ENCODE measurements at places on chromosomes 1 and 21.
A peak's percentile ranks its signal among the peaks of the same experiment; 100 is the strongest.

- no peak for DNase-seq
These were observed 461.8 kb upstream of the CXADR start for GRCh38 chr21:17051054-17051453.

DNA sequence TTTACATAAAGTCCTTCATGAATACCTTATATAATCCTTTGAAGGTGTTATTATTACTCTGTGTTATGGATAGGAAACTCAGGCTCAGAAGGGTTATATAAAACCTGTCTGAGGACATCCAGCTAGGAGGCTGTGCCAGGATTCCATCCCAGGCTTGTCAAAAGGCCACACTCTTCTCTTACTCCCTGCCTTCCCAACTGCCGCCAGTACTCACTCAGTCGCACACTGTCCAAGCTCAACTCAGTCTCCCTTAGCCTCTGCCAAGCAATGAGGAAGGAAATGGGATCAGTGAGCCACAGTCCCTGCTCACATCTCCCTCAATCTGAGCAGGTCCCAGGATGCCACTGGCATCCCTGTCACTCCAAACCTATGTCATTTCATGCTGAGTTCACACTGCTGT lies 94.4 kb downstream of the NAV1 start:
- DNase-seq, result no peak

GRCh38 chr21:45439161-45439872 lies 34.4 kb downstream of the COL18A1 start:
- DNase-seq, result peak; percentile 83

DNA sequence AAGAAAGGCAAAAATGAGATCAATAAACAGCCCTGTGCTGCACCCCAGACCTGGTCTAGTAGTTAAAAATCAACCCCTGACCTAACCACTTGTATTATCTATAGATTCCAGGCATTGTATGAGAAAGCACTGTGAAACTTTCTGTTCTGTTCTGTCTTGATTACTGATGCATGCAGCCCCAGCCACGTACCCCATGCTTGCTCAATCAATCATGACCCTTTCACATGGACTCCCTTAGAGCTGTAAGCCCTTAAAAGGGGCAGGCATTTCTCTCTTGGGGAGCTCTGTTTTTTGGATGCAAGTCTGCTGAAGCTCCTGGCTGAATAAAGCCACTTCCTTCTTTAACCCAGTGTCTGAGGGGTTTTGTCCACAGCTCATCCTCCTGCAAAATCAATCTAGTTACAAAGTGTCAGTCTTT lies 24.2 kb upstream of the CD34 start:
- no peak for DNase-seq

DNA sequence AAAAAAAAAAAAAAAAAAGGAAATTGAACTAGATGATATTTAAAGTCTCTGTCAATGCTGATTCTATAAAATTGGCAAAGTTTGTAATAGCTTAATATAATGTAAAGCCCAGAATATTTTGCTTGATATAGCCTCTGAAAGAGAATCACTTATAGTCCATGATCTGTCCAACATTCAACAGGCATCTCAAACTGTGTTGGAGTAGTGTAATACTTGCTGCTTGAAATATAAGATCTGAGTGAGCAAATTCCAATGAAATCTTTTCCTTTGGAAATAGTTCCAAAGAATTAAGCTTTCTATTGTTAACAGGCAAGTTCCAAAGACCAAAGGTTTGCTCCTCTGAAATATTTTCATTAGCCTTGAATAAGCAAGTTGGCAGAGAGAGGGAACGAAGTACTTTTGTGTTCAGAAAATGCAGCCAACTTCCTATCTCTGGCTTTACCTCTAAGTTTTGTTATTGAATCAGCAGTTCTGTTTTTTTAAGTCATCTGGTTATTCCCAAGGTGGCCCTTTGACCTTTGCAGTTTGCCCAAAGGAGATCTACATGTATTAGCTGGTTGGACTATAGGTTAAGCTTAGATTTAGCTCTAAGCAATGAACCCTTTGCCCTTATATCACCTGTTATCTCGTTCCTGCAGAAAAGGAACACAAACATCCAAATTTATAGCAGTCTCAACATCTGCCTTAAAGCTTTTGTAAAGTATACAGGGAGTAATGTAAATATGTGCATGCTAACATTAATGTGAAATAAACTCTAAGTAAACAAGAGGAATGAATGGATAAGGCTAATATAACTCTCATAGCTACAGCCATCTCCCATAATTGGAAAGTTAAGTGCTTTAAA lies 24.4 kb upstream of the CEP350 start:
- DNase-seq, result no peak

GRCh38 chr1:189431447-189431846 lies 1046.2 kb downstream of the BRINP3 start:
- DNase-seq, result no peak

DNA sequence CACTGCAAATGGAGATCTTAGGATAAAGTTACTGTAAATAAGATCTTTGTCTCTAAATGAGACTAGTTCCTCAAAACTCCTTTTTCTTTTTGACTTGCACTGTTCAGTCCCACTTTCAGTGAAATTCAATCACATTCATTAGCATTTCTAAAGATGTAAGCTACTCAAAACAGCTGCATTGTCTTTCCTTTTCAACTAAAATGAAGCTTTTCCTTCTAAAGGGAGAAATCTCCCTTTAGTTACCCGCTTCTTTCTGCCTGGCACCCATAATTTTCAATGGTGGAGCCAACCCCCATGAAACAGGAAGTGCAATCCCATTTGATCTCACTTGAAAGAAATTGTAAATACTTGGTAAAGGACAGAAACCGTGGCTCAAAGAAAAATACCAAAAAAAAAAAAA lies 387.4 kb upstream of the PKN2 start:
- DNase-seq, result no peak

DNA sequence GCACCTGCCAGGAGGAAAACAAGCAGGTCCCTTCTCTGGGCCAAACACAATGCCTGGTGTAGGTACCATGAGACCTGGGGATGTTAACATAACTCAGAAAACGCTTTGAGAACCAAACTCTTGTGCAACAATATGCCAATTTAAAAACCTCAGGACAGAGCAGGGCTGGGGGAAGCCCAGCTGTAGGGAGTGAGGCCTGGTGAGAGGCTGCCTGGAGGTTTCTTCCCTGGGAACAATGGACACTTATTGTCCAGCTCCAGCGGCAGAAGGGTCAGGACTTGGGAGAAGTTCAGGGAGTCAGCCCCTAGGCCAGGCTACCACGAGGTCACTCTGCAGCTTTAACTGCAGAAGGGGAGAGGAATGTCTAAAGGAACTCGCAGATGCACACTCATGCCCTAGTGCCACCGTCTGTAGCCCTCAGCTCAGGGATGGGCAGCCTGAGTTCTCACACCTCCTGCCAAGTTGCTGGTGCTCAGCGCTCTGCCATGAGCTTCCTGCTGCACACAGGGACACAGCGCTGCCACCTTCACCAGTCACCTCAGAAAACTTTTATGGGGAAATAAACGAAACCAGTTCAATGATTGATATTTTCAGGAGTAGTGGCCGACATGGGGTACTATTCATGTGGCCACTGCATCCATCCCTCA lies 8.5 kb downstream of the GPR157 start:
- DNase-seq, result no peak

- DNase-seq, result no peak
These were observed 226.9 kb downstream of the SETD4 start for GRCh38 chr21:35833388-35833787.

- DNase-seq, result no peak
These were observed 20.1 kb downstream of the KIAA0040 start for GRCh38 chr1:175172503-175172902.

DNA sequence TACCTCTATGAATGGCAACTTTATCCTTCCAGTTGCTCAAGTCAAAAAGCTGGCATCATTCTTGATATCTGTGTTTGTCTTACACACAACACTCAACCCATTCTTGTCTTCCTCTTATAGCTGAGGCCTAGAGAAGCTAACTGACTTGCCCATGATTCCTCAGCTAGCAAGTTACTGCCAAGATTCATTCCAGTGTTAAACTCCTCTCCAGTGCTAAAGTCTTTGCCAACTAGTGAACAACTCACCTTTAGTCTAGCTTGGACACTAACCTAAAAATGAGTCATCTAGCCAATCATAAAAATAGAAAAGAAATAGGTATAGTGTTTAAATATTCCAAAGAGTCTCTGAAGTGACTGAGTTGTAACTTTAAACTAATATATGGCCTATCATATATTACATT lies 45.6 kb upstream of the RGS2 start:
- DNase-seq, result no peak

GRCh38 chr21:42289926-42290325 lies 25.3 kb downstream of the TFF3 start:
- DNase-seq, result no peak

DNA sequence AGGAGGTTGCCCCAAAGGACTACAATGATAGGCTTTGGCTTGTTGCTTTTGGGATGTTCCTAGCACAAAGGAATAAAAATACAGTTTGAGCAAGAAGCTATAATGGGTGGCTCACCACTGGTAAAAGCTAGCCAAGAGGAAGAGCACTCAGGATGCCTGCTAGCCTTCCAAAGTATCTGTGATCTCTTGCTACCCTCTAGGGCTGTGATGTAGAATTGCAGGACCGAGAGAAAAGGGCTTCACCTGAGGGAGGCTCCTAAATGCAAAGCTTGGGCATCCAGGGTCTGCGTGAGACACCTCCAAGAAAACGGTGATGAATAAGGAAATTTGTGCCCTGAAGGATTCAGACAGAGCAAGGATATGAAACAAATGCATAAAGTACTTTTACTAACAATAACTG lies 17.7 kb downstream of the IVL start:
- no peak for DNase-seq

DNA sequence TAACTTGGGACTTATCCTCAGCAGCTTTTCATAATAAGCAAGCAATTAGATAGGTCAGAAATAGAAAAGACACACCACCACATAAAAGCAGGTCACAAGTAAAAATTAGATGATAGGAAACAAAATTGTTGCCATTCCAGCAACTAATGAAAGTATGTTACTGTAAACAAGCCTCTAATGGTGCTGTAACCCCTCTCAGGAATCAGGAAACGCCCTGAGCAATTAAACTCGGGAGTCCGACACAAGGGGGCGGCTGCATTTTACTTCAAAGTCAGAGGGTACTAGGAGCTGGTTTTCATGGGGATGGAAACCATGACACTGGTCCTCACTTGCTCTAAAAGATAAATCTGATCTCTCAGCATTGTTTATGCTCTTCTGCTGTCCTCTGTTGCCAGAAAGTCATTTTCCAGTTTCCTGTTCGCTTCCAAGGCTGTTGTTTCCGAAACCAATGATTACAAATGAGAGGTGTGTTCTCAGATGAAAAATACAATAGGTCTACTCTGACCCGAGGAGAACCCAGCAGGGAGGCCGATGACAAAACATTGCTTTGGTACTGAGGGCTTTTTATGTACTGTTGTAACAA lies 93.4 kb downstream of the TGFBR3 start:
- DNase-seq, result no peak

GRCh38 chr21:37231249-37231645 lies 35.9 kb downstream of the VPS26C start:
- no peak for DNase-seq

- no peak for DNase-seq
These were observed 11.5 kb downstream of the CNST start for GRCh38 chr1:246577720-246578106.

- DNase-seq, result no peak
These were observed 3.1 kb downstream of the PLCH2 start for GRCh38 chr1:2479186-2479585.

DNA sequence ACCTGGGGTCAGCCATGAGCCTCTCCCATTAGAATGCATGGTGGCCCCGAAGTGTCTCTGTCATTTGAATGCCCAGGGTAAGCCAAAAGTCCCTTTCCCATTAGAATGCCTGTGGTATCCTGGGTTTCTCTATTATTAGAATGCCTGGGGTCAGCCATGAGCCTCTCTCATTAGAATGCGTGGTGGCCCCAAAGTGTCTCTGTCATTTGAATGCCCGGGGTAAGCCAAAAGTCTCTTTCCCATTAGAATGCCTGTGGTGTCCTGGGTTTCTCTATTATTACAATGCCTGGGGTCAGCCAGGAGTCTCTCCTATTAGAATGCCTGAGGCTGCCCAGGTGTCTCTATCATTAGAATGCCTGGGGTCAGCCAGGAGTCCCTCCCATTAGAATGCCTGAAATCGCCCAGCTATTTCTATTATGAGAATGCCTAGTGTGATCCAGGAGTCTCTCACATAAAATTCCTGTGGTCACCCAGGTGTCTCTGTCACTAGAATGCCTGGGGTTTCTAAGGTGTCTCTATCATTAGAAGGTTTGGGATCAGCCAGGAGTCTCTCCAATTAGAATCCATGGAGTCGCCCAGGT lies 65.5 kb downstream of the RNF187 start:
- no peak for DNase-seq

GRCh38 chr21:43362321-43362791 lies 64.6 kb downstream of the SIK1 start:
- DNase-seq, result no peak

DNA sequence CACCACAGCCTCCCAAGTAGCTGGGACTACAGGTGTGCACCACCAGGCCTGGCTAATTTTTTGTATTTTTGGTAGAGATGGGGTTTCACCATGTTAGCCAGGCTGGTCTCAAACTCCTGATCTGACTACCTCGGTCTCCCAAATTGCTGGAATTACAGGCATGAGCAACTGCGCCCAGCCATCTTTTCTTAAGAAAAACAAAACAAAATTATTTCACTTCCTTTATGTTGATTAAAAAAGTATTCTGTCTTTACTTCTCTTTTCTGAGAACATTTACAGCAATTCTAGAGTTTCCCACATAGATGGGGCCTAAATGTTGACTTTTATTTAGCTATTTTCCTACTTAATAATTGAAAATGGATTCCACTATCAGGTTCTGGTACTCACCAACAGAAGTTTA lies 17.3 kb upstream of the TMEM183A start:
- no peak for DNase-seq

- no peak for DNase-seq
These were observed 1.8 kb downstream of the ROR1 start for GRCh38 chr1:63775418-63776127.

- no peak for DNase-seq
These were observed 203.5 kb downstream of the HHAT start for GRCh38 chr1:210532223-210532598.

- no peak for DNase-seq
These were observed 36.5 kb downstream of the LRRIQ3 start for GRCh38 chr1:74161497-74161896.

GRCh38 chr1:41327383-41327999 lies 33.7 kb upstream of the FOXO6 start:
- DNase-seq, result no peak

DNA sequence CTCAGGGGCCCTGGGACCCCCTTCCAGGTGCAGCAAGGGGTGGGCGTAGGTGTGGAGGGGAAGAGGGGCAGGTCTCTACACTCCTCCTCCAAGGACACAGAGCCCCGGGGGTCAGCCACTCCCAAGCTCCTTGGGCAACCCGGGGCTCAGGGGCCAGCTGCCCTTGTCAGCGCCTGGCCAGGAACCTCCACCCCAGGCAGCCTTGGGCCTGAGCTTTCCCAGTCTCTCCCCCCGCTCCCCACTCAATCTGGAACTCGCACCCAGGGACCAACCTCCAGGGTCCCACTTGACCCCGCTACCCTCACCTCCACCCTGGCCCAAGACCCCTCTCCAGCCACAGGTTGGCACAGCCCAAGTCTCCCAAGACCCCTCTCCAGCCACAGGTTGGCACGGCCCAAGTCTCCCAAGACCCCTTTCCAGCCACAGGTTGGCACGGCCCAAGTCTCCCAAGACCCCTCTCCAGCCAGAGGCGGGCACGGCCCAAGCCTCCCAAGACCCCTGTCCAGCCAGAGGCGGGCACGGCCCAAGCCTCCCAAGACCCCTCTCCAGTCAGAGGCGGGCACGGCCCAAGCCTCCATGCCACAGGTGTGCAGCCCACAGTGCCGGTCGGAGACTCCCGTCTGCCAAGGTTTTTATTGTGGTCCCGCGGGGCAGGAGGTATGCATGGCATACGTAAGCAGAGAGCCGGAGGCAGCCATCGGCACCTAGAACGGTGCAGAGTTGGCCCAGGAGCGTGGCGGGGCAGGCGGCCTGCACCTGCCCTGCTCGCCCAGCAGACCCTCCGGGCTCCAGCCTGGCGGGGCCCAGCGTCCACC lies 3.0 kb downstream of the TNFRSF4 start:
- DNase-seq, result no peak
